ENCODE measurements at places on chromosomes 7 and 10.

DNA sequence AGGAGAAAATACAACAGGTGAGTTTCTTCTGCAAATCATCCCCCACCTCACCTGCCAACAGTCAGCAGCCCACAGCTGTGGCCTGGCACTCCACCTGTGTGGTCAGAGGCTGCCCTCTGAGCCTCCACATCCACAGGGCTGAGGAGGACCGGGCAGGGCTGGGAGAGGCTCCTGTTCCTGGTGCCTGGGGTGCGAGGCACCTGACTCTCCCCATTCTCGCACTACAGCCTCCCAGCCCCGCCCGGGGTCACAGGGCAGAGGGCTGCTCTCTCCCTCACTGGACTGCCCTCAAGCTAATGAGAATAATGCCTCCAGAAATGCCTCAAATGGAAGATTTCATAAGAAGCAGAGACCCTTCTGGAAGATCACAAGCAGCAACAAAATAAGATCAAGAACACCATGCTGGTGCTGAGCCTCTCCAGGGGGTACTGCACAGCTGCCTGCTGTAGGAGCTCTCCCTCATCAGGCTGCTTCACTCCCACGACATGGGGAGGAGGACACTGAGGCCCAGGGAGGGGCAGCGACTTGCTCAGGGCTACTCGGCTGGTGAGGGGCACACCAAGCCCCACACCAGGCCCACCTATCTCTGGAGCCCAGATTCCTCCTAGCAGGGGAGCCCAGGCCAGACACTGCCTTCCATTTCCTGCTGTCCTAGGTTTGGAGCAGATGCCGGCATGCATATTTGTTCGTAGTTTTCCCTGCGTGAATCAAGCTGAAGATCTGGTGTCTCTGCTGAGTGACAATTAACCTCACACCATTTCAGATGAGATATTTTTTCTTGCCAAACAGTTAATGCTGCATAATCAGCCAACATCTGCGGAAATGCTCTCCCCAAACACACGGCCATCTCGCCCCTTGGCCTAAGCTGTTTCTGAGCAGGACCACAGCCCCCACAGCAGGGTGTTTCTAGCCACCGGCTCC, 76.5 kb downstream of the FAM53B start:
- DNase-seq: no peak

DNA sequence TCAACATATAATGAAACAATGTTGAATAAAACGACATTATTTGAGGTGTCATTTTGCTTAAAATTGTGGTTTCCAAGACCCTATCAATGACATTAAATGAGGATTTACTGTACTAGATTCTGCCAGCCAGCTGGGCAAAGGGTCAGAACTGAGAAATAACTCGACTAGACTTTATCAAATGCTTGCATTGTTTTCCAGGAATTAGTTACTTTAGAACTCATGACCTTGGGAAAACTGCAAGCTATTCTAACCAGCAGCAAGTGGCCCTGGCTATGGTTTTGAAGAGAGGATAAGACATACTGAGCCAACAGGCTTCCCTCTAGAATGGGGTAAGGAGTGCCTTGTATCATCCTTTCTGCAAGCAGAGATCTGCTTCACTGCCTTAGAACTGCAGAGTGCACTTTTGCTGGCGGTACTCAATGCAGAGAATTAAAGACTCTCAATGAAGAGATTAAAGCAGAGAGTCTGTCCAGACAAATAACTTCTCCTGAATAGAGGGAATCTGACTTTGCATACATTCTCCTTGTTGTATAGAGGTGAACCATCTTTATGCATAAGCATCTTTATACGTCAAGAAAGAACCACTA, 281.5 kb downstream of the ARL4A start:
- DNase-seq: no peak

DNA sequence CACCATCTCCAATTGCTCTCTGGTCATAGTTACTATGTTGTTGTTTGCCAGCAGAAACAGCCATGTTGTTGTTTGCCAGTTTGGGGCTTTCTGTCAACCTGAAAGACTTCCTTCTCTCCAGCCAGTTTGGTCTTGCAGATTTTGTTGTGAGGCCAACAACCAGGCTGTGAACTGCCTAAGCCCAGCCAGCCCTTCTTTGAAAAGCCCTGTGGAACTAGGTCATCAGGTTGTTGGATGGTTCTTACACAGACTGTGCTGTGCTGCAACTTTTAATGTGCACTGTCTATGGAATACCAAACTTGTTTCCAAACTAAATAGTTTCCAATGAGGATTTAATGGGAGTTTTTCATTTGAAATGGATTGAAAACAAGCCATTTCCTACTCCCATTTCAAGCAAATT, 592.7 kb upstream of the GALNT17 start:
- no peak for DNase-seq

GRCh38 chr10:27399871-27400270, 104.2 kb upstream of the RAB18 start:
- DNase-seq: no peak

DNA sequence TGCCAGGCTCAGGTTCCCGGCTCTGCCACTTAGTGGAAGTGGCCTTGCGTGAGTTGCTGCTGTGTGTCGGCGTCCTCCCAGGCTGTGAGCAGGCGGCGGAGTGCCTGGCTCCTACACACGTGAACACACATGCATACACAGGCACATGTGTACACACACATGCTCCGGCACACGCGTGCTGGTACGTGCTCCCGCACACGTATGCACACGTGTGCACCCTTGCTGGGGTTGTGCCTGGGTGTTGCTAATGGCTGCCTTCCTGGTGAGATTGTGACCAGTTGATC, 107.6 kb downstream of the INPP5A start:
- no peak for DNase-seq

Measured in activated gamma-delta T cell (primary cell).